MCF 10A (cell line): ENCODE measurements at places on chromosomes 4 and X.

DNA sequence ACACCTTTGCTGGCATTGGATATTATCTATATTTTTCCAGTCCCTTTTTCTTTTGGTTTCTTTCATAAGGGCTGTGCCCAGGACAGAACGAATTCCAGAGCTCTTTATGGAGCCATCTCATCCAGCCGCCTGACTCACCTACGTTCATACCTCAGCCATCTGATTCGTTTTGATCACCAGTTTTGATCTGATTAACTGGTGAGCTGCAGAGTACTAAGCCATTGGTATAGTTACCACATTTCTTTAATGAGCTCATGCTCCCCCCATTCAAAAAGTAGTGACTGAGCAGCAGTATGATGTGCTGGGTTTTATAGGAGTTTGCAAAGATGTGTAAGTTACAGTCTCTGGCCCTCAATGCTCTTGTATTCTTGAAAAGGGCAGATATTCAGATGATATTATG lies 43.0 kb upstream of the CDKN2AIP start:
- H3K27ac ChIP-seq = no peak overlapping the region
- DNase-seq = no peak
- peaks cover 10% of the 10 kb centered on the region for H3K4me1 ChIP-seq
- no peaks in the 10 kb centered on the region for H3K27me3 ChIP-seq
- H3K36me3 ChIP-seq = no peaks in the 10 kb centered on the region

DNA sequence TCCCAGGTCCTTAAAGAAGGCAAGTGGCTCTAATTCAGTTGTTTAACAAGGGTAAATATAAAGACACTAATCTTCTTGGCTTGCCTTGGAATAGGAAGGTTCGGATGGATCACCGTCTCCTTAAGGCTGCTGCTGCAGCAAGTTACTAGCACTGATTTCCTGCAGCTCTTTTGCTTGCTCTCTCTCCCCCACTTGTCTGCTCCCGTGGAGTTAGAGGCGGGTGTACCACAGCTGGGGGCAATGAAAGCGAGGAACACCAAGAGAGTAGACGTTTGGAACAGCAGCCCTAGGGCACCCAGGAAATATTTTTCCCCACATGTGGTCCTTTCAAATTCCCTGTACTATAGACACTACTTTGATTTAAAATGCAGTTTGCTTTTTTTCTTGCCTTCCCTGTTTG lies 202.2 kb downstream of the SH2D1A start:
- no peaks in the 10 kb centered on the region for H3K4me1 ChIP-seq
- no peak overlapping the region for H3K27ac ChIP-seq
- no peaks in the 10 kb centered on the region for H3K36me3 ChIP-seq
- H3K4me3 ChIP-seq = no peak overlapping the region
- DNase-seq = no peak

- no peaks in the 10 kb centered on the region for H3K4me1 ChIP-seq
- no peaks in the 10 kb centered on the region for H3K27me3 ChIP-seq
- no peak overlapping the region for H3K27ac ChIP-seq
- H3K4me3 ChIP-seq = no peak overlapping the region
These were observed 94.5 kb upstream of the APOOL start for GRCh38 chrX:84909151-84909550.

- no peak for DNase-seq
- no peaks in the 10 kb centered on the region for H3K4me1 ChIP-seq
- H3K4me3 ChIP-seq = no peak overlapping the region
- H3K36me3 ChIP-seq = no peaks in the 10 kb centered on the region
- H3K27me3 ChIP-seq = no peaks in the 10 kb centered on the region
These were observed 476.4 kb downstream of the AFF2 start for GRCh38 chrX:148976571-148977400.

DNA sequence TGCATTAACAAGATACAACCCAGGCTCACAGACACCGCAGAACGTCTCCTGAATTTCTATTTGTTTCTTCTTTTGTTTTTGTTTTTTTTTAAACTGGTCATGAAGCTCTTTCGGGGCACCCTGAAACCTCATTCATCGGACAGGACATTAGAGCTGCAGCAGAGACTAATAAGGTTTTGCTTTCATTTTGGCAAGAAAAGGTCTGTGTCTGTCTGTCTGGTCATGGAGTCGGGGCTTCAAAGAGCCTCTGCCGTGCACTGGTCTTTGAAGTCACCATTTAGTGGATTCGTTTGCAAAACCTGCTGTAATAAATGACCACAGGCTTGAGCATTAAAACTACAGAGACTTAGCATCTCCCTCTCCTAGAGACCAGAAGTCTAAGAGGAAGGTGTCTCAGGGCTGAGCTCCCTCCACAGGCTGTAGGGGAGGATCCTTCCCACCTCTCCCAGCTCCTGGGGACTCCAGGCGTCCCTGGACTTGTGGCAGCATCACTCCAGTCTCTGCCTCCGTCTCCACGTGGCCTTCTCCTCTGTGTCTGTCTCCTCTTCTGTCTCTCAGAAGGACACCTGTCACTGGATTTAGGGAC lies 247.5 kb downstream of the CRLF2 start:
- no peaks in the 10 kb centered on the region for H3K4me1 ChIP-seq
- H3K36me3 ChIP-seq = peaks cover 12% of the 10 kb centered on the region
- DNase-seq = no peak
- no peak overlapping the region for H3K4me3 ChIP-seq

- no peaks in the 10 kb centered on the region for H3K27me3 ChIP-seq
- peaks cover 25% of the 10 kb centered on the region for H3K4me1 ChIP-seq
- H3K36me3 ChIP-seq = no peaks in the 10 kb centered on the region
- DNase-seq = no peak
These were observed 24.0 kb upstream of the RPL34 start for GRCh38 chr4:108596344-108596743.

DNA sequence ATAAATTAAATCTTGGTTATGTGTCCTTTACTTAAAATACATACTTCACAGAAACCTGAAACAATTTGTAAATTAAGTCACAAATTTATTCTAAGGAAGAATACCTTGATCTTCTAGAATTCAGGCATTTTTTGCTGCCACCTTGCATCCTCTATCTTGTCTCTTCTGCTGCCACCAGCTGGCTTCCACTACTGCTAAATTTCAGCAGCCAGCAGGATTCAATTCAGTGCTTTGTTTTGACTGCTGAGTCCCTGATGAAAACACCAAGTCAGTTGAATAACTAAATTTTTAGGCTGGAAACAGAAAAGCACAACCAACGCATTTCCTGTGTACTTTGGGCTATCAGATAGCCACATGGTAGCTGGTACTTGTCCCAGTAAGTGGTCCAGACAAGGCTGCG lies 2.4 kb upstream of the MBTPS2 start:
- peaks cover 50% of the 10 kb centered on the region for H3K27me3 ChIP-seq
- no peaks in the 10 kb centered on the region for H3K4me1 ChIP-seq
- H3K4me3 ChIP-seq = no peak overlapping the region
- no peak overlapping the region for H3K27ac ChIP-seq

- H3K4me3 ChIP-seq = no peak overlapping the region
- H3K27ac ChIP-seq = peak overlapping the region; percentile 71
- no peaks in the 10 kb centered on the region for H3K27me3 ChIP-seq
These were observed 33.9 kb downstream of the PCDH7 start for GRCh38 chr4:30754021-30754420.

GRCh38 chr4:162011089-162011488 lies 152.7 kb downstream of the FSTL5 start:
- H3K4me1 ChIP-seq = peaks cover 6% of the 10 kb centered on the region
- no peak overlapping the region for H3K4me3 ChIP-seq
- H3K36me3 ChIP-seq = peaks cover 6% of the 10 kb centered on the region
- DNase-seq = no peak
- no peaks in the 10 kb centered on the region for H3K27me3 ChIP-seq

DNA sequence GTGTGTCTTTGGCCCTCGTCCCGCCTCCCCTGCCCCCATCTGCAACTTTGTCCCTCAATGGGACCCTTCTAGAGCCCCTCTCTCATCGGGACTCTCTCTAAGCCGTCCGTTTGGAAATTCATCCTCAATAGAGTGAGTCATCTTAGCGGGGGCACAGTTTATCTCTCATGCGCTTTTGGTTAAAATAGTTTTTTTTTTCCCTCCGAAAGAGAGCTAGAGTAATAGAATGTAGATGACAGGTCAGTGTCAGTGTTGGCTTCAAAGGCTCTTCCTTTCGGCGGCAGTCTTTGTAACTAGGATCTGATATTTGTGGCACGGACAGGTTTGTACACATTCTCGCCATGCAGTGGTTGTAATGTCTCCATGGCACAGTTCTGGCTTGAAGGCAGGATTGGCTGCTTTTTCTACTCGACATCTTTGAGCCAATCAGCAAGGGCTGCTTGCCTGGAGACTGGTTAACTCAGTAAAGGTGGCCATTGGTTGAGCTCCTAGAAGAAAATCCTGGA lies 989 bp downstream of the N4BP2 start:
- DNase-seq = peak; percentile 97
- peak overlapping the region; percentile 93 for H3K27ac ChIP-seq
- peaks cover 20% of the 10 kb centered on the region for H3K36me3 ChIP-seq
- peak overlapping the region; percentile 78 for H3K4me3 ChIP-seq
- no peaks in the 10 kb centered on the region for H3K27me3 ChIP-seq

- H3K27me3 ChIP-seq = no peaks in the 10 kb centered on the region
- peaks cover 4% of the 10 kb centered on the region for H3K36me3 ChIP-seq
- no peak overlapping the region for H3K4me3 ChIP-seq
These were observed 48.5 kb downstream of the C4orf50 start for GRCh38 chr4:5969777-5970176.

- no peak for DNase-seq
- no peaks in the 10 kb centered on the region for H3K4me1 ChIP-seq
- peaks cover 37% of the 10 kb centered on the region for H3K27me3 ChIP-seq
- no peaks in the 10 kb centered on the region for H3K36me3 ChIP-seq
- H3K4me3 ChIP-seq = no peak overlapping the region
These were observed 2.7 kb downstream of the TKTL1 start for GRCh38 chrX:154298312-154298711.

DNA sequence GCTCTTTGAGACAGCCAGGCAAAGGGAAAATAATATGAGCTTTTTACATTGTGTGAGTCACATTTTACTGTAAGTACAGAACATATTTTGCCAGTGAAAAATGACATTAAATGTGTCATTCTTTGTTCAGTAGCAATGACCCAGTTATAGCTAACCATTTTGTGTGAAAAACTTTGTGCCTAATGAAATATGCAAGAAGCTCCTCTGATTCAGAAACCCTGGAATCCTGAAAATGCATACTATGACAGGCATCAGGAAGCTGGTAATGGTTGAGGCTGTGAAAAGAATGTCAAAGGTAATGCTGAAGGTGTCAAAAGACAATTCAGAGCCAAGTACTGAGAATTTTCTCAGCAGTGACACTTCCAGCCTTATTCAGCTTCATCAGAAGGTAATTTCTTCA lies 549.5 kb upstream of the SMIM31 start:
- H3K36me3 ChIP-seq = no peaks in the 10 kb centered on the region
- peaks cover 28% of the 10 kb centered on the region for H3K4me1 ChIP-seq
- H3K27ac ChIP-seq = peak overlapping the region; percentile 75
- peak; percentile 54 for DNase-seq
- H3K4me3 ChIP-seq = no peak overlapping the region

DNA sequence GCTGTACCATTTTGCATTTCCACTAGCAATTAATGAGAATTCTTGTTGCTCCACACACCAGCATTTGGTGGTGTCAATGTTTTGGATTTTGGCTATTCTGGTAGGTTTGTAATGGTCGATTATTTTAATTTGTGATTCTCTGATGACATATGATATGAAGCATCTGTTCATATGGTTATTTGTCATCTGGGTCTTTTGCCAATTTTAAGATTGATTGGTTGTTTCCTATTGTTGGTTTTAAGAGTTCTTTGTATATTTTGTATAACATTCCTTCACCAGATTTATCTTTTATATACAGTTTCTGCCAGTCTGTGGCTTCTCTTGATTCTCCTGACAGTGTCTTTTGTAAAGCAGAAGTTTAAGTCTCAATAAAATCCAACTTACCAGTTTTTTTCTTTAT lies 18.5 kb upstream of the BDH2 start:
- H3K27me3 ChIP-seq = no peaks in the 10 kb centered on the region
- no peak overlapping the region for H3K4me3 ChIP-seq
- H3K4me1 ChIP-seq = no peaks in the 10 kb centered on the region
- no peak overlapping the region for H3K27ac ChIP-seq
- H3K36me3 ChIP-seq = peaks cover 13% of the 10 kb centered on the region

DNA sequence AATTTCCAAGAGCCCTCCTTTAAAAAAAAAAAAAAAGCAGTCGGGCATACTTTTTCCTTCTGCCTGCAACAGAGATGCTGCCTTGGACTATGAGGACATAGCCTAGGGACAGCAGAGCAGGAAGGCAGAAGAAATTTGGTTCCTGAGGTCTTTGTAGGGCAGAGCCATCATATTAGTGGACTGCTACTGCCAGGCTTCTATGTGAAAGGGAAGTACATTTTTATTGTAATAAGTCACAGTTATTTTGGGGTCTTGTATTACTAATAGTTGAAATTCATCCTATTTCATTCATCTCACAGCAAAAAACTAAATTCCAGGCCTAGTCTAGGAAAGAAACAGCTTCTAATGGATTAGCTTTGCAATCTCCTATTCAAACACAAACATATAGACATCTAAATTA lies 211.2 kb downstream of the NSUN7 start:
- H3K27me3 ChIP-seq = no peaks in the 10 kb centered on the region
- DNase-seq = no peak
- H3K4me3 ChIP-seq = no peak overlapping the region
- H3K4me1 ChIP-seq = no peaks in the 10 kb centered on the region
- H3K36me3 ChIP-seq = peaks cover 42% of the 10 kb centered on the region

GRCh38 chrX:42098900-42099299 lies 175.5 kb upstream of the CASK start:
- H3K4me3 ChIP-seq = no peak overlapping the region
- peaks cover 81% of the 10 kb centered on the region for H3K27me3 ChIP-seq
- no peak overlapping the region for H3K27ac ChIP-seq
- H3K4me1 ChIP-seq = no peaks in the 10 kb centered on the region
- DNase-seq = no peak

DNA sequence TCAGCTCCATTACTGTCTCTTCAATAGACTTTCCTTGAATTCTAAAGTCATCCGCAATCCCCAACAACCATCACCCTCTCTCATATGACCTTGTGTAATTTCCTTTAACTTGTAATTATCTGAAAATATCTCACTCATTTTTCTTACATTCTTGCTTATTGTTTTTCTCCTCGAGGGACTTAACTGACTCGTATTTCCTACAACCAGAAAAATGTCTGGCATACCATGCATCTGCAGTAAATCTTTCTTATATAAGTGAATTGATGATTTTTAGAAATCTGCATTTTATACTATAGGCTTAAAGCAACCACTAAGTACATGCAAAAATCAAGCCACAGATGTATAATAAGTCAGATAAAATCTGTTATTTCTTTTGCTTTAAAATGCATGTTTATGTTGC lies 276.7 kb downstream of the UNC5C start:
- no peak overlapping the region for H3K27ac ChIP-seq
- no peak overlapping the region for H3K4me3 ChIP-seq
- H3K36me3 ChIP-seq = no peaks in the 10 kb centered on the region
- H3K27me3 ChIP-seq = no peaks in the 10 kb centered on the region

DNA sequence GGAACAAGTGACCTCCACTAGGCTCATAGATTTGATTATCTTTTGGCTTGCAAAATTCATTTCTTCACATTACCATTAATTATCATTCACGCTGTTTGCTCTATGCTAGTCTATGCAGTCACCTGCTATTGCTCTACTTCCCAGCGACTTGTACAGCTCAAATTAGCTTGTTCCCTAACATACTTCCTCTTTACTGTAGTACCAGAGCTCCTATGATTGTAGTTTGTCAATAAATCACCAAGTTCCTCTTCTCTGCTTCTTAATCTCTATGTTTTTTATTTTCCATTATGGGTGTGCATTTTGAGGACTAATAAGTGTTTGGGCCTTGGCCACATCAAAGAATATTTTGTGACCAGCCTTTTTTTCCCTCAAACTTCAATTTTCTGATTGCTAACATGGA lies 6.2 kb upstream of the GSPT2 start:
- H3K27me3 ChIP-seq = peaks cover 73% of the 10 kb centered on the region
- no peaks in the 10 kb centered on the region for H3K4me1 ChIP-seq
- no peak for DNase-seq
- no peaks in the 10 kb centered on the region for H3K36me3 ChIP-seq
- no peak overlapping the region for H3K27ac ChIP-seq

- H3K27ac ChIP-seq = no peak overlapping the region
- no peaks in the 10 kb centered on the region for H3K4me1 ChIP-seq
- no peak for DNase-seq
- no peaks in the 10 kb centered on the region for H3K36me3 ChIP-seq
These were observed 9.7 kb upstream of the TMEM165 start for GRCh38 chr4:55386073-55386472.
